NCI-H510A treated with DMSO at 0.1 percent for 48 hours (cell line): ENCODE measurements at places on chromosomes 12 and 14.

DNA sequence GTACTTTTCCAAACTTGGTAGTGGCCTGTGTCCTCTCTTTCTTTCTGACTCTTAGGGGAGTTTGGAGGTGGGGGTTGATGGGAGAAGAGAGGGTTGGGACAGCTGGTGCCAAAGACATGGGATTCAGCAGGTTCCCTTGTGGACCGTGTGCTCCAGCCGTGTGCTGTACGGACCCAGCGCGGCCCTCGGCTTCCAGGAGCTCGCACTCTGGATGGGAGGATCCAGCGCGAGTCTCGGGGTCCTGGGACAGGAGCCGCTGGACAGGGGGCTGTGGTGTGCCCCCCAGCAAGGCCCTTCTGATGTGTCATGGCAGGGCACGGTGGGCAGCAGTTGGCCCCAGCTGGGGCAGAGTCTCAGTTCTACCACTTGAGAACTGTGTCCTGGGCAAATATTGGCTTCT lies 45.0 kb upstream of the TSPAN9 start:
- no peak for DNase-seq

DNA sequence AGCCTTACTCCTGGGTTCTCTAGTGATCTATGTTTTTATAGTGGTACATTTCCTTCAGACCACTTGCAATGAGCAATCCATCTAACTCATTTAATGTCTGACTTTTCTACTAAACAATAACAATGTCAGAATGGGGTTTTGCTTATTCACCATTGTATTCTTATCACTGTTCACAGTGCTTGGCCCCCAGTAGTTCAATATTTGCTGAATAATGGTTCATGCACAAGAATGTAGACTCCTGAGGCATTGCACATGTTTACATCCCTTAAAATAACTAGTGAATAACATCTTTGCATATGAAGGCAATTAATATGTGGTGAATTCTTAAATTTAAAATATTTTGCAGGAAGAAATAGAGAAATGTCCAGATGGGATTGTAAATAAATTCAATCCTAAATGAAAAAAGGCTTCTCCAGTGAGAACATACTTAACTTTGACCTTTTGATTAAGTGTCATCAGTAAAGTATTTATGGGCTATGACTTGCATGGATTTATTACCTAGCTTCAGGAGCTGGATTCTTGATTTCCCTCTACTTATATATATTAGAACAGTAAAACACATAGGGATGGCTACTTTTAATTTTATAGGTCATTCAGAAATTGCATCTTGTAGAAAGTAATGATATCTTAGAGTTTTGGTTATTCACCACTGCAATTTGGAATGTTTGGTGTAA lies 3.4 kb downstream of the CCER1 start:
- DNase-seq, result no peak

DNA sequence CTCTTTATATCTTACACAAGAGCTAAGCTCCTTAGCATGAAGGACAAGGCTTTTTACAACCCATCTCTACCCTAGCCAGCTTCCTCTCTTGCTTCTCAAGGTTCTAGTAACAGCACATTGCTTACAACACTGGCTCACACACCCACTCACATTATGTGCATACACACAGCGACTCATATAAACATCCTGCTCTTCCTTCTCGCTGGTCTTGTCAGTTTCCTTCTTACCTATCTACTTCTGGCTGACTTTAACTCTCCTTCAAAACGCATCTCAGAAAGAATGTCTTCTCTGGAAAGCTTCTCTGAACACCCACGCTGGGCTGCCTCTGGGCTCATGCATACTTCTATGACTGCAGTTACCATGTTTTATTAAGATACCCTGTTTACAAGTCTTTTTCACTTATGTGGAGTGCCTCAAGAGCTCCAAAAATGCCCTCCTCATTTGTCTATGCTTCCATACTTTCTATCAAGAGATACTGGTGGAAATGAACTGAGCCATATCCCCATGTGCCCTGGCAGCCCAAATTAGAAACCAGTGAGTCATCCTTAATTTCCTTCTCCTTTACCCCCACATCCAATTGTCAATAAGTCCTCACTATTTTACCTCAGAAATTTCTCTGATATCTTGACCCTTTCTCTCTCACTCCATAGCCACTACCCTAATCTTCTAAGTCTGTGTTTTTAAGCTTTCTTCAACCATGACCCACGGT lies 126.9 kb upstream of the KRAS start:
- DNase-seq, result no peak

DNA sequence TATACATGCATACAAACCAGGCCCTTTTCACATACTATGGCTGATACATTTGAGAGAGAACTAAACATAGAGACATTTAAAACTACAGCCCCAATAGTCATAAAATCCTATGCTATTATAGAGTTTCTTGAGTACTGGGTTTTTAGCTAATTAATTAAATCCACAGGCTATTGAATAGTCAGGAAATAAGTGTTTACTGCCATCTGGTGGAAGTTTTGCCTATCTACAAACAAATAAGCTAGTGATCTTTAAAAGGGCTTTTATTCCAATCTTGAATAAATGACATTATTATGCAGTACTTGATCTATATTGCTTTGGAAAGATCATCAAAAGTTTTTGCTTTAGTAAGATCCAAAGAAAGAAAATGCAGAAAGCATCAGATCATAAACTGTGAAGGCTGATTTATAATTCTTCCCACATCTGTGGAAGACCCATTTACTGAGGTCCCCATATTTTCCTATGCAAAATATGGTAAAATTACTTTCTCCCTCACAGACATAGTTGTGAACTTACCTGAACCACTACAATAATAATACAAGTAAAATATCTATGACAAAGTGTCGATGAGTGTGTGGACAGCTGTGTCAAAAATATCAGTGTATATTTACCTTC lies 131.3 kb downstream of the ITPR2 start:
- peak; percentile 64 for DNase-seq
